ENCODE measurements at places on chromosomes 5 and 9.

DNA sequence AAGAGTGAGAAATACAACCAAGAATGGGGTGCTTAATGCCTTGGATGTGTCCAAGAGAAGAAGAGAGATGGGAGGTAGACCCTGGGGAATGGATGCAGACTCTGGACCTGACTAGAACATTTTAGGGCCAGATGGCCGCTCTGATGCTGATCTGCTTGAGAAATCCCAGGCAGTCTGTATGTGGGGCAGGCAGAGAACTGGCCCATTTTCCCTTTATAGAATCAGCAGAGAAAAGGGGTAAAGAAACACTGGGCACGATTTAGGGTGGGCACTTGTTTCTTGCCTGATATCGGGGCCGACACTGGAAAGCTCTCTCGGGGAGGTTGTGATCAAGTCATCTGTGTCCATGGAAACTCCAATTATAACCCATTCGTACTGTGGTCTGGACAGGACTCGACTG lies 118.5 kb upstream of the FSTL4 start:
- no peak for DNase-seq

- DNase-seq = no peak
Measured at GRCh38 chr5:179235416-179236400, 109.6 kb downstream of the ADAMTS2 start.

DNA sequence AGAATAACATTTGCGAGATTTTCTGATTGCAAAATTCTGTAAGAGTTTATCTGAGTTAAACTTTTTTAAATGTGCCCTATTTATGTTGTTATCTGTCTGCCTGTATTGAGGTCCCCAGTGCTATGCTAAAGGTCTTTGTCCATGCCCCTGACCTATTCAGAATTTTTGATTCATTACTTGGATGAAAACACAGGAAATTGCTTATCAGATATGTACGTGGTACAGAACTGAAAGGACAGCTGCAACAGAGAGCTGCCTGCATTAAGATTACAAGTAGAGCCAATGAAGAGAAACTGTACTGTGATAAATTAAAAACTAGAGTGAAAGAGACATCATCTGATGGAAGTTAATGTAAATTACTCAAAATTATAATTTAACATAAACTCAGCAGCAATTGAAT lies 408.8 kb downstream of the ADGRV1 start:
- DNase-seq = no peak

DNA sequence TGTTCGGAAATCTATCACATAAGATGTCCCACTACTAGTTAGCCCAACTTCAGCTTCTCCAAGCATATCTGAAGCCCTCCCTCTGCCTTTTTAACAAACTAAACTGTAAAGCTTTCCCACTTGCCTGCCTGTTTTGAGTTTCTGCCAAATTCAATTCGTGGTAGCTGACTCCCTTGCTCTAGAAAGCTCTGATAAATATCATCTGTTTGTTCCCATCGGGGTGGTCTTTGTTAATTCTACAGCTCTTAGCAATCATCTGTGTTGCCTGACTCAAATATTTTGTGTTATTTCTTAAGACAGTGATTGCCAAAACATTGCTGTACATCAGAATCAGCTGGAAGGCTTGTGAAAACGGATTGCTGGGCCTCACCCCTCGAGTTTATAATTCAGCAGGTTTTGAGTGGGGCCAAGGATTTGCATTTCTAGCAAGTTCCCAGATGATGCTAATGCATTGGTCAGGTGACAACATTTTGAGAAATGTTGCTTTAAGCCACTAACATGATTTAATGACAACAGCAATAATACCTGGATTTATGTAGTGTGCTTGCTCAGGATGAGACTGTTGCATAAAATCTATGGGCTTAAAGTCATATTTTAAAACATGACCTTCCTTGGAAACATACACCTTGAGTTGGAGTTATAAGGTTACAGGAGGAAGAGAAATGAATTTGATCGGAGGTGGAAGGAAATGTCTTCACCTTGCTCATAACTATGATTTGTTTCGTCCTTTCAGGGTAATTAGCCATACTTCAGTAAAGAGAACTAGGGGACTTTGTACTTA lies 631.9 kb downstream of the PSAT1 start:
- no peak for DNase-seq

DNA sequence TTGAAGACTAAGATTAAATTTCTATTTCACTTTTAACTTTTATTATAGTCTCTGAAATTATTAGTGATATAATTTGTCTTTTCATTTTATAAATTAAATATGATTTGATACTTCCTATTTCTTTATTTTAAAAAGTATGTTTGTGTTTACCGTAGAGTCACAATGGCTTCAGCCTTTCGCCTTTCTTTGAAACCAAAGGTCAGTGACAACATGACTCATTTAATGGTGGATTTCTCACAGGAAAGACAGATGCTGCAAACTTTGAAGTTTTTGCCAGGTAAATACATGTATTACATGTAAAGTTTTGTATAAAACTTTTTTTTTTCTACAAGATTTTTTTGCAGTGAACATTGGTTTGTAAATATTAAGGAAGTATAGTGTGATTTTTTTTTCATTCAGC lies 36.4 kb downstream of the FSD1L start:
- no peak for DNase-seq
